ENCODE measurements at places on chromosomes 1 and 21.

DNA sequence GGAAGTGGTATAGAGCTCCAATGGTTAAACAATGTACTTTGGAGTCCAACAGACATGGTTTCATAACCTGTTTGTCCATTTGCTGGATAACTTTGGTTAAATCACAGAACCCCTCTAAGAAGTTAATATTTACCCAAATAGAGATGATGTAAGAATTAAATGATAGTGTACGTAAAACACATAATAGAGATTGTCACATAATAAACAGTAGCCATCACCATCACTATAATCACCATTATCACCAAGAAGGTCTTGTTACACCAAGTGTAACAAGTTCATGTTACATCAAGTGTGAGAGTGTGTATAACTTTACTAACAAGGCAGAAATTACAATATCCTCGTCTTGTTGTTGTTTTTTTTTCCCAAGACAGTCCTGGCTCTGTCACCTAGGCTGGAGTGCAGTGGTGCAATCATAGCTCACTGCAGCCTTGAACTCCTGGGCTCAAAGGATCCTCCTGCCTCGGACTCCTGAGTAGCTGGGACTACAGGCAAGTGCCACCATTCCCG is 23.3 kb downstream of the NUCKS1 start:
- no peak for DNase-seq

GRCh38 chr1:160373696-160374095 is 6.8 kb downstream of the NHLH1 start:
- no peak for DNase-seq

DNA sequence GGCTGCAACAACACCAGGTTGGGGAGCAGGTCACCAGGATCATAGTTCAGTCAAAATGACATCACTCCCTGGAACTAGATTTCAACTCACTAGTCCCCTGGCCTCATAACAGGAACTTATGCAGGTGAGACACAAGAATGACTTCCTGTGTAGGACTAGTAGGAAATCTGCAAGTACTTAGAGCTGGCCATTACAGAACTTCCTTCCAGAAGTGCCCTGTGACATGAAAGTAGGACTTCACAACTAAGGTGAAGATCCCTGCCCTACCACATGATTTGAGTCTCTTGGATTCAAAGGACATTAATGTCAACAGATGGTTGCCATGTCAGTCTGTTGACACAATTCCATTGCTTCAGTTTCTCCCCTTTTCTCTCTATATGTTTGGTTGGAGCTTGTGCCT is 223.1 kb downstream of the RPS6KC1 start:
- DNase-seq: no peak

DNA sequence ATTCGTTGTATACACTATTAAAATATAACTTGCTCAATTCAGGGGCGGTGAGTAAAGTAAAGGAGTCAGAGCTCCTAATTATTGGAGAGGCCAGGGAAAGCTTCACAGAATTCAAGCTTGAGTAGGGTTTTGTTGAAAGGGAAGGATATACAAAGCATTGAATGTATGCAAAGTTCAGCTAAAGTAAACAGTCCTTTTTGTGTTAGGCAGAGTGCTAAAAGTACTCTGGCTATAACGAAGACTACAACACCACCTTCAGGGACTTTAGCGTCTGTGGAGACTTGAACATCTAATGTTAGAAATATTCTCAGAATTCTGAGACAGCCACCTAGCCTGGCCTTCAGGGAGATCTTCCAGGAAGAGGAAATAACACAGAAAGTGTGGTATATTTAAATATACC is 1.1 kb downstream of the FALEC start:
- DNase-seq: no peak

GRCh38 chr1:9085306-9085940 is 16.0 kb upstream of the SLC2A5 start:
- DNase-seq: no peak

DNA sequence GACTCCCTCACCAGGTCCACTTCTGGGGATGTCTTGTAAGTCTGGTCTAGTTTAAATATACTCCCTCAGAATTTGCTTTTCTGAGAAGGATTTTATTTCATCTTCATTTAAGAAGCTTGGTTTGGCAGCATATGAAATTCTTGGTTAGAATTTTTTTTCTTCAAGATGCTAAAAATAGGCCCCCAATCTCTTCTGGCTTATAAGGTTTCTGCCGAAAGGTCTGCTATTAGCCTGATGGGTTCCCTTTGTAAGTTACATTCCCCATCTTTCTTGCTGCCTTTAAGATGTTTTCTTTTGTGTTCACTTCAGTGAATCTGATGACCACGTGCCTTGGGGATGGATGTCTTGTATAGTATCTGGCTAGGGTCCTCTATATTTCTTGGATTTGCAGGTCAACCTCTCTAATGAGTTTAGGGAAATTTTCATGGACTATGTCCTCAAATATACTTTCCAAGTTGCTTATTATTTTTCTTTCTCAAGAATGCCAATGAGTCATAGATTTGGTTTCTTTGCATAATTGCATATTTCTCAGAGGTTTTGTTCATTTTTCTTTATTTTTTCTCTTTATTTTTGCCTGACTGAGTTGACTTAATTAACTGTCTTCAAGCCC is 19.4 kb downstream of the TCP10L start:
- no peak for DNase-seq

DNA sequence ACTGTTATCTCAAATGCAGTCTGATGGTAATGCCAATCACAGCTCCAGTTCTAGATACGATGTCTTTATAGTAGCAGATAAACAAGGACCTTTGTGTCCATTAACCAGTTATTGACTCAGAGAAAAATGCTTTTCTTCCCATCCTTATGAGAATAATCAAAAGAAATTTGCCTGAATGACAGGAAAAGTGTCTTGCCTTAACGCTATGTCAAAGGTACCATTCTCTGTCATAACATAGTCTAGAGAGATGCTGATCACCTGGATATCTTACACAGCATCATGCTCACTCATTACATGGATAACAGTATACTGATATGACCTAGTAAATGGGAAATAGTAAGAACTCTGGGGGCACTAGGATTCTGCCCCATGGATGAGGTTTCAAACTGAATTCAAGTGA is 151.7 kb upstream of the NEGR1 start:
- DNase-seq: no peak

- DNase-seq: no peak
Measured at GRCh38 chr1:212007886-212008285, 27.5 kb downstream of the INTS7 start.

- no peak for DNase-seq
Measured at GRCh38 chr1:201448990-201449389, 20.0 kb downstream of the PHLDA3 start.

DNA sequence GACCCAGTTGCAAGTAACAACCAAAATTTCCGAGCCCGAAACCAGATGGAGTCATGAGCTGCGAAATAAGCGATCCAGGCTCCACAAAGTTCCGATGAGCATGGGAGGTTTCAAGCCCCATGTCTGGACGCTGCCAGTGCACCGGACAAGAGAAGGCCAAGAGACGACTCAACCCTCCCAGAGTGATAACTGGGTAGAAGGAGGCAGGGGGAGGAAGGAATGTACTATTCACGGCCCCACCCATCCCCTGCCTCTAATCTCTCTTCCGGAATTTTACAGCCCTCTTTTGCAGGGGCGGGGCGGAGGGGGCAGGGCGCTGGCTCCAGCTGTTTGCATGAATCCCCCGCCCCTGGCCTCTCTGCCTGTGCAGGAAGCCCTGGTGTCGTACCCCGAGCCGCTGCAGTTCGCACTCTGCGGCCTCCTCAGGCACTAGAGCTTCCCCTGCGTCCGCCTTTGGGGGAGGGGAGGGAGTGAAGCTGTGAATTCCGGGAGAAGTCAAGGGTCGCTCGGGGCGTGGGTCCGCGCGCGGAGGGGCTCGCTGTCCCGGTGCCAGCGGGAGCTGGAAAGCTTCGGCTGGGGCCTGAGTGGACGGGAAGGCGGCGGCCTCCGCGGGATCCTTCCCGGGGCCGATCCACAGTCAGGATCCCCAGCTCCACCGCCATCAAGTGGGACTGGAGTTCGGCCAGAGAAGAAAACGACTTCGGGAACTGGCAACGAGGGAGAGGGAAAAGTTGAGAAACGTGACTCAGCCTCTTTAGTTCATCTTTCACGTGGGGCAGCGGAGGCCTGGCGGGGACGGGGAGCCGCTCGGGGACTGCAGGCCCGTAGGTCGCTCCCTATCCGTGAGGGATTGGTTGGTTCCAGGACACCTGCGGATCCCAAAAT is 6.3 kb upstream of the PTP4A2 start:
- DNase-seq: peak; percentile 55

GRCh38 chr1:77686796-77687518 is 4.5 kb upstream of the ZZZ3 start:
- no peak for DNase-seq

- DNase-seq: no peak
Measured at GRCh38 chr1:166338105-166338504, 171.3 kb upstream of the FAM78B start.

GRCh38 chr1:241822846-241823245 is 25.2 kb upstream of the EXO1 start:
- DNase-seq: no peak

- DNase-seq: no peak
Measured at GRCh38 chr1:44839576-44839975, 3.5 kb downstream of the PTCH2 start.

DNA sequence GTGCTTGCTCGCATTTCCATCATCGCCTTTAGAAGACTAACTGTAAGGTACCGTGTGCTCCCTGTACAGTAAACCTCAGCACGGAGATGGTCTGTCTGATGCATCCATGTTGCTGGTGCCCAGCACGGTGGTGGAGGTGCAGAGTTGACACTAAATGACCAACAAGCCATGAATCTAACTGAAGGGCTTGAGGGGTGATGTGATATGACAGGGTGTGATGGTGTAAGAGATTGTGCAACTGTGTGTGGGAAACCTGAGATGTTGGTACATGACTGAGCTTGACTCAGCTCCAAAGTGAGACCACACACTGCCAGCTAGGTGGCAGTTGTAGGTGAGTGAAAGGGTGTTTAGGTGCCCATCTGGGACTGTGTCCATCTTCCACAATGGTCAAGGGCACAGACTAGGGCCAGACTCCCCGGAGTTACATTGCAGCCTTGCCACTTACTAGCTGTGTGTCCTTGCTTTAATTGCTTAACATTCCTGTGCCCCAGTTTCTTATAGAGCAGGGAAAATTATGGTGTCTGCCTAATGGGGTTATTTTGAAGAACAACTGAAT is 21.4 kb downstream of the SLC2A1 start:
- no peak for DNase-seq

GRCh38 chr1:224559981-224560728 is 56.0 kb upstream of the CNIH3 start:
- no peak for DNase-seq
